DMS79 treated with DMSO at 0.1 percent for 48 hours (cell line): ENCODE measurements at places on chromosomes 5 and 9.

DNA sequence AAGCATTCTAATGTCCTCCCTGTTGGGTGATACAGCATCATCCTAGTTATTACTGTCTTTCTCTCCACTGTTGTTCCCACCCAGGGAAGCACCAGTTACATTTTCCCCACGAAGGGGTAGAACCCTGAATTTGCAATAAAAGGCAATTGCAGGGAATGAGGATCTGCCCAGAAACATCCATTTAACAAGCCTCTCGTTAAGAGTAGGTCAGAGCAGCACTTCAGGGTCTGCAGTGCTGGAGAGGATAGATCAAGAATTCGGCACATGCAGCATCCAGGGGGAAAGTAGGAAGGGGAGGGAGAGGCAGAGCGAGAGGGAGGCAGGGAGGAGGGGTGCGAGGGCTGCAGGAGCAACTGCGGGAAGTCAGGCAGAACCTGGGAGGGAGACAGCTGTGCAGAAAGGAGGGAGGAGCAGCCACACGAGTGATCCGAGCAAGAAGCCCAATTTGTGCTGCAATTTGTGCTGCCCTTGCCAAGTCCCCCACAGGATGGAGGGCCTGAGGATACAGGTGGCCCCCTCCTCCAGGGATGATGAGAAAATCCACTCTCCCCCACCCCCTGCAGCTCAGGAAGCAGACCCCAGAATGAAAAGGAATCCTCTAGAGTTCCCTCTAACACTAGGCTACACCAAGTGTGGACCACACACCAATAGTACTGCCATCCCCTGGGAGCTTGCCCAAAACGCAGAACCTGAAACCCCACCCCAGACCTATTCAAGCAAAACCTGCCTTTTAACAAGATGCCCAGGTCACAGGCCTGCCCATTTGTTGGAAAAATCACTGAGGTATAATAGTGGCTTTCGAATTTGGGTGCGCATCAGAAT is 62.2 kb downstream of the EPB41L4B start:
- peak; percentile 62 for DNase-seq

GRCh38 chr5:50441493-50441955 is 436 bp upstream of the EMB start:
- DNase-seq = no peak

DNA sequence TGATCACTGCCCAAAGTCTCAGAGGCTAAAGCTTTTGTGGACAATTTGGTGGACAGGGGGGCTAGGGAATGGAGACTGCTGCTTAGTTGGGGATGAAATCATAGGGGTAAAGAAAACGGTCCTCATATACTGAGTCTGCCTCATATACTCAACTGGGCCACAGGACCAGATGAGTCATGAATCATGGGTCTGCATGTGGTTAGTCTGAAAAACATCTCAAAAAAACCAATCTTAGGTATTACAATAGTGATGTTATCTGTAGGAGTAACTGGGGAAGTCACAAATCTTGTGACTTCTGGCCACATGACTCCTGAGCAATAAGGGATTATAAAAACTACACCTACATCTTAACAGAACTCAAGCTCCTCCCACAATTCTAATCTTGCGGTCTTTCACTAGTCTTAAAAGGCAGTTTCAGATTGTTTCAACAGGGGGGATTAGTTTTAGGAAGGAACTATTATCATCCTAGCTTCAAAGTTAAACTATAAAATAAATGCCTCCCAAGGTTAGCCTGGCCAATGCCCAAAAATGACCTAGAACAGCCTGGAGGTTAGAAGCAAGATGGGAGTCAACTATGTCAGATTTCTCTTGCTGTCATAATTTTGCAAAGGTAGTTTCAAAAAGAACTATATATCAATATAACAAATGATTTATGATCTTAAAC is 17.5 kb downstream of the TMEM161B start:
- no peak for DNase-seq

DNA sequence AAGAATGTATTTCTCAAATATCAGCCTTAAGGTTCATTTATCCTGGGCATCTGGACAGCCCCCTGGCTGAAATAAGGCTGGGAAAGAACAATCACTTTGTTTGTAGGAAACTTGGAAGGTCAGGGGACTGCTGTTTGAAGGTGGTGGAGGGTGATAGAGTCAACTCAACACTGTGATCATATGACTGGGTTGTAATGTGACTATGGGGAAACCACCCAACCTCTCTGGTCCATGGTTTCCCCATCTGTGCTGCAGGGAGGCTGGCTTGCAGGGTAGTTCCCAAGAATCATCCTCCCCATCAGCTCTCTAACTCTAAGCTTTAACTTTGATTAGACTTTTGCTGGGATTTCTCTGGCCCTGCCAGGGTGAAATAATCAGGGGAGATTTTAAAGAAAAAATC is 10.0 kb downstream of the INSYN2B start:
- DNase-seq = no peak

DNA sequence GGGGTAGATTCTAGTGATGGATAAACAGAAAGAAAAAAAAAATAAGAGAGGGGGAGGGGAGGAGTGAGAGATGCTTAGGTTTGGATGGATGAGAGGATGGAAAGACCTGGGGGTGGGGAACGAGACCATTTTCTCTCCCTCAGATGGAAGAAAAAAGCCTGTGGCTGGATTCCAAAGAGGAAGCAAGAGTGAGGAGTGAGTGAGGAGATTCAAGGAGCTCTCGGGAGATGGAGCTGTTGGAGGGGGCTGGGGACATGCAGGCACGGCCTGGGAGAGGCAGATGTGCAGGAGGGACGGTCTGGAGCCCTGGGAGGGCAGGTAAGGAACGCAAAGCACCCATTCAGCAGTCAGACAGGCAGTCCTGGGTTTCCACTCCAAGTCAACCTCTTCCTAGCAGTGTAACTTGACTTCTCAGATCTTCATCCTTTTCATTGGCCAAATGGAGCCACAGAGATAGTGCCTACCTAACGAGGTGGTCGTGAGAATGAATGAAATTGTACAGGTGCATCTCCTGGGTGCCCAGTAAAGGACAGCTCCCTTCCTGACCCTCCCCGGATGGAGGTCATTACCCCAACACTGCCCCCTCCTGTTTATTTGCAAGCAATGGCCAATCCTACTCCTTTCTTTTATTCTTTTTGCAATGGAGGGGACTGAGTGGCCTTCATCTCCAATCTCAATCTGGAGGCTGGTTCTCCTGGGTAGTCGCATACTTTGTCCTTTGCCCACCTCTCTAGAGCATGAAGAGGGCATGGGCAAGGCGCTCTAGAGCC is 52.2 kb downstream of the PCDH1 start:
- no peak for DNase-seq

GRCh38 chr9:2602704-2603116 is 18.9 kb upstream of the VLDLR start:
- no peak for DNase-seq

GRCh38 chr5:140674211-140674610 is 835 bp upstream of the DND1 start:
- no peak for DNase-seq

GRCh38 chr5:72849546-72849945 is 33.1 kb downstream of the TNPO1 start:
- no peak for DNase-seq

GRCh38 chr5:172410662-172411483 is 43.5 kb downstream of the SH3PXD2B start:
- no peak for DNase-seq

DNA sequence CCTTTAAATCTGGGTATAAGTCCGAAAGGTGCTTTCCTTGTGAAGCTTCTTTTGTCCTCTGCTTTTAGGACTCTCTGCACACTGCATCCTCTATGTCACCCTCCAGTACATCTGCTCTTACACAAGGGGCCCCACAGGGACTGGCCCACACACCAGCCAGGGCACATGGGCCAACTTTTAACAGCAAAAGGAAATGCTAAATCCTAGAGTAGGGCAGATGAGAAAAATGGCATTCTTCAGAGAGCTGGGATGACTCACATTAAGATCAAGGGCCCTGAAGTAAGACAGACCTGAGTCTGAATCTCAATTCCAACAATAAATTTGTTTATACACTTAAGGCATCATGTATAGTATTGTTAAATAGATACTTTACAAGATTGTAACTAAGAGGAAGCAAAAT is 40.3 kb upstream of the CDKN2B start:
- no peak for DNase-seq

GRCh38 chr5:150109921-150110320 is 23.6 kb upstream of the CSF1R start:
- no peak for DNase-seq

DNA sequence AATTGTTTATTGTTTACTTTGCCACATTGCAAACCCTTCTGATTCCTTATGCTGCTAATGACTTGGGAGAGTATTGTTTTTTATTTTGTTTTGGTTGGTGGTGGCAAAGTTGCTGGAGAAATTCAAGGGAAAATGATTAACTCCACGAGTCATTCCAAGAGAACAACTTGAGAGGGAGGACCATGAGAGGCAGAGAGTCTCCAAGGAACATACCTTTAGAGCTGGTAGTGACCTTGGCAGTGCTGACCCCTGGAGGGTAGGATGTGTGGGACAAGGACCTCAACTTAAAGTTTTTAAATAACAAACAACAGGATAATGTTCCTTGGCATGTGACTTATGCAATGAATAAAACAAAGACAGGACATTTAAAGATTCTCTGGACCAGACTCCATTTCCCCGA is 139.7 kb downstream of the LRRC70 start:
- no peak for DNase-seq

DNA sequence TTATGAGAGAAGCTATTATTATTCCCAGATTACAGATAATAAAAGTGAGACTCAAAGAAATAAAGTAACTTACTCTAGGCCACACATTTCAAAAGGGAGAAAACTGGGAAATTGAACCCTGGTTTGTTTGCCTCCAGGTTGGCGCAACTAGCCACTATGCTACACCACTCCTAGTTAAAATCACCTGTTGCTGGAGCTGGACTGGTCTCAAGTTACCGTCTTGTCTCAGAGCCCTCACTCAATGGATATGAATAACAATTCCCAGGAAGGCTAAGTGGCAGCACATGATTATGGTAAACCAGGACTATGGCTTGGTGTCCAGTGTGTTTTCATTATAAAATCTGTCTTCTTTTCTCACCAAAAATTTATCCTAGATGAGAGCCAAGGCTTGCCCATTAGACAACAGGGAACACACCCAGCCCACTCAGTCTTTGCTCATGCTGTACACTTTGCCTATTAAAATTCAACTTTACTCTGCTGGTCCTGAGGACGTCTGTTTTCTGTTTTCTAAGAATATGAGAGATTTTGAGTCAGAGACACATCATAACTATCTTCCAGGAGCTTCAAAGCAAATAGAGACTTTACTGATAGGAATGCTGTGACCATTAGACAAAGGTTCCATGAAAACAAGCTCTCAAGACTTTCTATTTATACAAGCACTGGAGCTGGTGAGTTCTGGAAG is 58.1 kb downstream of the ADRB2 start:
- DNase-seq = no peak

DNA sequence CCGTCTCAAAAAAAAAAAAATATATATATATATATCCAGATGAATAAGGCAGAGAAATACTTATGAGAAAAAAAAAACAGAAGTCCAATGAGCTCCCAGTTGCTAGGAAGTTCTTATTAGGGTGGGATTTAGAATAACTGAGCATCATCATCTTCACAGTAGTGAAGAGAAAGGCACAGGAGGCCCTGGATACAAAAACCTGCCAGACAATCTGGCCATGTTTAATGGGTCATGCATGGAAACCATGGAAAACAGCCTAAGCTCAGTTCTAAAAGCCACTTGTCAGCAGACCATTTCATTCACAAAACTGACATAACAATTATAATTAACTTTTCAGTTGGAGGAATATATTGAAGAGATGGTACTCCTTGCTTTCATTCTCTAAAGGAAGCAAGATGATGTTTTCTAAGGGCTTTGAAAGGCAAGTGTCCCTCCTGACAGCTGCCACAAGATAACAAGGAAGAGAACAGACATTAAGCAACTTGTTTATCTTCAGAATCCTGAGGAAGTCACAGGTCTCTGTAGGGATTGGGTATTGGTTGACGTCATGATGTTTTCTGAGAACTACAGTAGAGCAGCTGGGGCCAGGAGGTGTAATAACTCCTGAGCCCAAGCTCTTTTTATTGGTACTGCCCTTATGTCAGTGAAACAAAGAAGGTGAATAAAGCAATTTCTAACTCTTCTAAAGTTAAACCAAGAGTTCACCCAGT is 463.1 kb downstream of the DMAC1 start:
- peak; percentile 99 for DNase-seq

- no peak for DNase-seq
These were observed 910 bp downstream of the TRIM14 start for GRCh38 chr9:98117984-98118639.

DNA sequence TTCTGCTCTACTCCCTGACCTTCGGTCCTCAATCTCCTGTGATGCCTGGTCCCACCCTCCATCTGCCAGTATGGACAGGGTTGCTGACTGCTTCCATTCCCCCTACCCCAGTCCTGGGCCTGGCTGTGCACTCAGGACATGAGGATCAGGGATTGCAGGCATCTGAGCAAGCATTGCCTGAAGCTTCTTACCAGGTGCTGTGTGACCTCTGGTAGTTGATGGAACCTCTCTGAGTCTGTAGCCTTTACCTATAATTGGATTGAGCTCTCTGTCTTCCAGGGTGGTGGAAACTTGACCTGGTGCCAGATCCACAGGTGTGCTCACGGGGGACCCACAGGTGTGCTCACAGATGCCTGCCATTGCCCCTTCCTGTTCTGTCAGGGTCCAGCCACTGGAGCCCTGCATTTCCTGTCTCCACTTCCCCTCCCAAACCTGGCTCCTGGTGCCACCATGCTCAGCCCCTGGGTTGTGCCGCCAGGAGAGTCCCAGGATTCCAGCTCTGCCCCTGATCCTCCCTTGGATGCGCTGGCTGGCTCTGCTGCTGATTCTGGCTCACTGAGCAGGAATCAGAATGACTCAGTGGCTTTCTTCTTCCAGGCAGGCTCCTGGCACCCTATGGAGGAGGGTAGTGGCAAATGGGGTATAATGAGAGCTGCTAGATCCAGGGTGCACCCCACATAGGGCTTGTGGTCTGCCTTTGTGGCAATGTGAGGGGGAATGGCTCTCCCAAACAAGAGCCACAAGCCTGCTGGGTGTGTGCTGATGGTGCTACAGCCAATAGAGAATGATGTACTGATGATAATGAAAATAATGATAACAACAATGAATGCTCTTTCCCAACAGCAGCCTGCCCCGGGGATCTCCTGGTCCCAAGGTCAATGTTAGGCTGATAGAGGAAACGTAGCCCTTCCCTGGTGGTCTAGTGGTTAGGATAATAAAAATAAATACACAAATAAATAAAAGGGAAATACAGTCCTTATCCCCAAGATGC is 35.2 kb upstream of the PSD2 start:
- no peak for DNase-seq

GRCh38 chr9:17081814-17082213 is 53.0 kb upstream of the CNTLN start:
- no peak for DNase-seq

DNA sequence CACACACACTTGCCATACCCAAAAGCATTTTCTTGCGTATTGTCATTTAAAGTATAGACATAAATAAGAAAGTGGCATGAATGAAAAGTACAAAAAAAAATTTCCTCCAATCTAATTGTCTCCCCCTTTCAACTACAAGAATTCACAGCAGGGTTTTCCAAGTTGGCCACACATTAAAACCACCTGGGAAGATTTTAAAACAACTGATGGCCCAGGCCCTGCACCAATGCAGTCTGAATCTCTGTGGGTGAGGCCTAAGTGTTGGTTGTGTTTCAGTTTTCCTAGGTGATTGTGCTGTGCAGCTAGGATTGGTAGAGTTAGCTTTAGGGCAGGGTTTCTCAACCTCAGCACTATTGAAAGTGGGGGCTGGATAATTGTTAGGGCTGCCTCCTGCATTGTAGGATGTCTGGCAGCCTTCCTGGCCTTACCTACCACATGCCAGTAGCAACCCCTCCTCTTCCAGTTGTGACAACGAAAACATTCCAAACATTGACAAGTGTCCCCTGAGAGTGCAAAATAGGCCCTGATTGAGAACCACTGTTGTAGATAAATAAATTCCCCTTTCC is 337.1 kb downstream of the KIAA0825 start:
- DNase-seq = no peak

- peak; percentile 7 for DNase-seq
These were observed 18.0 kb downstream of the MGAT1 start for GRCh38 chr5:180784497-180785097.
